ENCODE measurements at places on chromosomes 5 and 9. TPM values are rescaled to one million over a fixed set of nuclear protein-coding genes. Genes with fewer than 3 reads are reported as not detected.

GRCh38 chr9:20623021-20623747, 885 bp upstream of the MLLT3 start:
- DNase-seq, result peak; percentile 53
- H3K27ac ChIP-seq, result peak overlapping the region; percentile 45
- peaks cover 33% of the 10 kb centered on the region for H3K4me1 ChIP-seq
- H3K36me3 ChIP-seq, result no peaks in the 10 kb centered on the region
- H3K27me3 ChIP-seq, result no peaks in the 10 kb centered on the region

- peaks cover 46% of the 10 kb centered on the region for H3K27me3 ChIP-seq
- H3K4me1 ChIP-seq, result no peaks in the 10 kb centered on the region
- no peak overlapping the region for H3K4me3 ChIP-seq
- DNase-seq, result no peak
- no peaks in the 10 kb centered on the region for H3K36me3 ChIP-seq
- H3K27ac ChIP-seq, result no peak overlapping the region
Observed at GRCh38 chr5:2738156-2738699, 13.2 kb downstream of the IRX2 start.

SMU1 gene
- total RNA-seq, result 24.4 TPM

DNA sequence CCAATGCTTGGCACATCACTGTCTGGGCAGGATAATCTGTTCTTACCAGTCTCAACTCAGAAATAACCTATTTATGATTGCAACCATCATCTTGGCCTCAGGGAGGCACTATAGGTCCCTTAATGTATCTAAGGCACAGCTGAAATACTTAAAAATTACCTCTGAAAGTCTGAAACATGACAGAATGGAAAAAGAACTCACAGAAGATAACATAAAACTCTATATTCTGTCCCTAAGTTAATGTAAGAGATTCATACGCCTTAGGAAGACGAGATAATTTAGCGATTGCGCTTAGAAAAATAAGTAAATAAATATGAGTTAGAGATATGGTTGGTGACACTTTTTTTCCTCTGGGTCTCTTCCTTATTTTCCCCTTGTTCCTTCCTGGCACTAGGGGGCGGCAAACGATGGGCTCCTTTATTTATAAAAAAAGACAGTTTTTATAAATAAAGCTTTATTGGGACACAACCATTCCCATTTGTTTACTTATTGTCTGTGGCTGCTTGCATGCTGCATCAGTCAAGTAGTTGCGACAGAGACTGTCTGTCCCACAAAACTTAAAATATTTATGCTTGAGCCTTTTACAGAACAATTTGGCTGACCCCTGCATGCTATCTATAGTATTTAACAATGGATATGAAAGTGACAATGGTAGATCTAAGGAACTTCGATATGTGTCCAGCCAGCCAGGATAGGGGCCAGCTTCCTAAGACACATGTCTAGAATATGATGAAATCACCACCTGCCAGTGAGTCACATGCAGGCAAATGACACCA, 79.6 kb downstream of the PDE4D start:
- DNase-seq, result no peak
- no peak overlapping the region for H3K27ac ChIP-seq
- H3K4me1 ChIP-seq, result peaks cover 3% of the 10 kb centered on the region
- no peak overlapping the region for H3K4me3 ChIP-seq
- peaks cover 3% of the 10 kb centered on the region for H3K27me3 ChIP-seq

GRCh38 chr9:84996029-84996428, 326.5 kb downstream of the NTRK2 start:
- H3K27me3 ChIP-seq, result no peaks in the 10 kb centered on the region
- H3K36me3 ChIP-seq, result no peaks in the 10 kb centered on the region
- no peak overlapping the region for H3K27ac ChIP-seq
- no peak overlapping the region for H3K4me3 ChIP-seq

DNA sequence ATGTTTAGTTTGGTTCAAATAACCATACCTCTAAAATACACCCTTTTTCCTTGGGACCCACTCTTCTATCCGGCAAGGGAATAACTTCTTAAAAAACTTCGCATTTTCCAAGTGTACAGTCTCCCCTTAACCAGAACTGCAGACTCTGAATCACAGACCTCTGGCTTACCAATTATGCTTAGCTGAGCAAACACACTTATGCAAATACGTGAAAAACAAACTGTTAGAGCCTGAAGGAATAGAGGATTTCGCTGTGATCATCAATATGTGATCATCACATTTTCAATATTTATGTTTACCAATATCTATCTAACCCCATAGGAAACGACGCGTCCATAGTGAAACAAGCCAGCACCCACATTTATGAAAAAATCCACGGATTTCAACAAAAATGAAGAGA, 1.3 kb downstream of the LPAR1 start:
- no peak for DNase-seq
- no peak overlapping the region for H3K4me3 ChIP-seq
- H3K4me1 ChIP-seq, result peaks cover 3% of the 10 kb centered on the region
- no peaks in the 10 kb centered on the region for H3K36me3 ChIP-seq
- peaks cover 14% of the 10 kb centered on the region for H3K27me3 ChIP-seq

DNA sequence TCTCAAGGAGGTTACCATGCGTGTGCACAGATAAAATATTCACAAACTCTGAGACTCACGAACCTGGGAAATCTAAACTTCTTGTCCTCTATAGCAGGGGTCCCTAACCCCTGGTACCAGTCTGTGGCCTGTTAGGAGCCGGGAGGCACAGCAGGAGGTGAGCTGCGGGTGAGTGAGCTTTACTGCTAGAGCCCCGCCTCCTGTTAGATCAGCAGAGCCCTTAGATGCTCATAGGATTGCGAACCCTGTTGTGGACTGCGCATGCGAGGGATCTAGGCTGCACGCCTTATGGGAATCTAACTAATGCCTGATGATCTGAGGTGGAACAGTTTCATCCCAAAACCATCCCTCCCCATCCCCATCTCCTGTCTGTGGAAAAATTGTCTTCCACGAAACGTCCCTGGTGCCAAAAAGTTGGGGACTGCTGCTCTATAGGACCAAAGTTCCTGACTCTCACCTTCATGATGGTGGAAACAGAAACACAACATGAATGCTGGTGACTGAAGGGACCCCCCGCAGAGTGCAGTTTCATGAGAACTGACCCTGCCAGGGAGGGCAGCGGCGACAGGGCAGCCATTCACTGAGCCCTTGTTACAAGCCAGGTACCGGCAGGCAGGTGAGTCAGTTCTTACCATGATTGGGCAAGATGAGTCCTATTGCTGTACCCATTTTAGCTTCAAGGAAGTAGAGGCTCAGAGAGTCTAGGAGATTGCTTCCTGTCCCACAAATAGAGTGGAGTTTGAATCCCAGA, 181.9 kb downstream of the RGS3 start:
- no peaks in the 10 kb centered on the region for H3K4me1 ChIP-seq
- no peaks in the 10 kb centered on the region for H3K36me3 ChIP-seq
- H3K27me3 ChIP-seq, result no peaks in the 10 kb centered on the region

DNA sequence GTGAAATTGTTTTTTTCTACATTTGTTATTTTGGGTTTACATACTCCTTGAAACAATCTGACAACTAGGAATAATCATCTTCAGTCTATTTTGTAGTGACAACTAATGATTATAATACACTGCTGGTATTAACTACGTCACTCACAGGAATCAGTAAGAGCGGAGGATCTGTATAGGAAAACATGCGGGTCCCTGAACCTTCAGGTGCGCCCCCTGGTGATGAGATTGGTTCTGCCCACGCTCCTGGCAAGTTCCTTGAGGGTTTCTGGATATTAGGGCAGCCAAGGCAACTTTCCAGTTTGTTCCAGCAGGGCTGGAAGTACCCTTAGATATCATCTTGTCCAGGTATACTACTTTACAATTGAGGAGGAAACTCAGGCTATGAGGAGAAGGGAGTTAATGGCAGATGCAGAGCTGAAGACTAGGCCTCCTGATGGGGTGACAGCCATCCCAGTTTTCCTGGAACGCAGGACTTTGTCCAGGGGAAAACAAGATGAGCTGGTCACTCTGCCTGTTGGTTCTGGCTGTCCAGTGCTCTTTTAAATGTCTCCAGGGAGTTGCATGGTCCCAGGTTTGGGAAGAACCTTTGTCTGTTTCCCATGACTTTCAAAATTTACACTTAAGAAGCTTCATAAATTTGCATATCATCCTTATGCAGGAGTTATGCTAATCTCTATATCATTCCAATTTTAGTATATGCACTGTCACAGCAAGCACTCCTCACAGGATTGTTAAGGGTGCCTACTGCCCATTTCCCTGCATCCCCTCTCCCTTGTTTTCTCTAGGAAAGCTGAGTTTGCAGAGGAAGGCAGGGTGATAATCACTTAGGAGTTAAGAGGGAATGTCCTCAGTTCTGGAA, 14.9 kb upstream of the WNT8A start:
- no peaks in the 10 kb centered on the region for H3K27me3 ChIP-seq
- no peak overlapping the region for H3K4me3 ChIP-seq
- no peaks in the 10 kb centered on the region for H3K36me3 ChIP-seq
- no peaks in the 10 kb centered on the region for H3K4me1 ChIP-seq
- peak; percentile 34 for DNase-seq

DNA sequence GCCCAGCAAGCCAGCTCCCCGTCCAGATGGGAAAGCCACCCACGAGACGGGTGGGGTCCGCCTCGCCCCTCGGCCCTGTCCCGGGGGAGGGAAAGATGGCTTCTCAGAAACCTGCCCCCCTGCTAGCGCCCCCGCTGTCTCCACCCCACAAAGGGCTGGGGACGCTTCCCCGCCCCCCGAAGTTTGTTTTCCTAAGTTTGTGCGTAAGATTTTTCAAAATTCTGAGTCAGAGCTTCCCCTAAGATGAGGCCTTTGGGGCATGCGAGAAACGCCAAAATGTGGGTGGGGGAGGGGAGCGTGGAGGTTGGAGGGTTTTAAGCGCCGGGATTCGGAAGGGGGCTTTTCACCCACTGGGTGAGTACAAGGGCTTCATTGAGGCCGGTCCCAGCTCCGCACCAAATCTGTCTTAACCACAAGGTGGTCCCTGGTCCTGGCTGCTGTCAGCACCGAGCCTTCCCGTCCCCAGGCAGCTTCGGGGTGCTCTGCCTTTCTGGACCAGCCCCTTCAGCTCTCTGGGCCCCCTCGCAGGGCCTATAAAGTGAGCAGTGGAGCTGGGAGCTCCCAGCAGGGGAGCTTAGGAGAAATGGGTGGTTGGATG, 32.3 kb downstream of the PRRX2 start:
- DNase-seq, result no peak
- H3K4me3 ChIP-seq, result no peak overlapping the region
- H3K27me3 ChIP-seq, result peaks cover 6% of the 10 kb centered on the region
- no peaks in the 10 kb centered on the region for H3K36me3 ChIP-seq
- H3K27ac ChIP-seq, result no peak overlapping the region

DNA sequence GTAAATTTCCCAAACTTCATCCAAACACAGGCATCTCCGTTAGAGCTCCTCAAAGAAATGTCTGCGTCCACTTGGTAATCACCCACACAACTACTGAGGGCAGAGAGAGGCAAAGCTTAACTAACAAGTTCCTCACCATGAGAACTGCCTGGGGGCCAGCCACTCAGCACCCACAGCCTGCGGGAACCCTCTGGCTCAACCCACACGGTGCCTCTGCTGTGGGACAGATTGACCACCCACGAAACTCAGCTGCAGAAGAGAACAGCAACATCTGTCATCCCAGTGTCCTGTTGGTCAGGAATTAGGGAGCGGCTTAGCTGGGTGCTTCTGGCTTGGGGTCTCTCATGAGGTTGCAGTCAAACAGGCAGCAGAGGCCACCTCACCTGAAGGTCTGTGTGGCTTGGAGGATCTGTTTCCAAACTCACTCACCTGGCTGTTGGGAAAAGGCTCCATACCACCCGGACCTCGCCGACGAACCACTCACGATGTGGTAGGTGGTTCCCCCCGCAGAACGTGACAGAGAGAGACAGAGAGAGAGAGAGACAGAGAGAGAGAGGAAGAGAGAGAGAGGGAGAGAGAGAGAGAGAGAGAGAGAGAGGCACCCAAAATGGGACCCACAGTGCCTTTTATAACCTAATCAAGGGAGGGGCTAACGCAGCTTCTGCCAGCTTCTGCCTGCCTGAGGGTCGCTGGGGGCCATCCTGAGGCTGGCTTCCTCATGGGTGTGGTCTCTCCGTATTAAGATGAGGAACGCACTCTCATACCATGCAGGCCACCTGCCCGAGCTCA, 103.5 kb downstream of the OLFM1 start:
- H3K4me1 ChIP-seq, result no peaks in the 10 kb centered on the region
- DNase-seq, result no peak
- H3K4me3 ChIP-seq, result no peak overlapping the region
- H3K27me3 ChIP-seq, result peaks cover 31% of the 10 kb centered on the region

DNA sequence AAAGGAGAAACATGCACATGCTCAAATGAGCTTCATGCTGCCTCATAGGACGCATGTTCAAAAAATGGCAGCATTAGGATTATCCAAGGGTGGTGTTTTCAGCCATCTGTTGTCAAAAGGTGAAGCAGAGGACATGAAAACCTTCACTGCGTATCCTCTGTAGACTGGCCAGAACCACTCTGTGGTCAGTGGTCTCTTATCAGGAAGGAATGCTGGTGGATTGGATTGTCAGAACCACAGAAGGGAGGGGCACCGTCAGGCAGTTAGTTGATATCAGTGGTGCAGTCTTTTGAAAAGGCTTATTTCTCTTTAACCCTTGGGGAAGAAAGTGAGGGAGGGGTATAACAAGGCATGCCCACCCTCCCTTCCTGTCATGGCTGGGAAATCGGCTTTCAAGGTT, 100.1 kb downstream of the FBXL7 start:
- no peaks in the 10 kb centered on the region for H3K36me3 ChIP-seq
- no peak overlapping the region for H3K27ac ChIP-seq
- no peaks in the 10 kb centered on the region for H3K27me3 ChIP-seq

DNA sequence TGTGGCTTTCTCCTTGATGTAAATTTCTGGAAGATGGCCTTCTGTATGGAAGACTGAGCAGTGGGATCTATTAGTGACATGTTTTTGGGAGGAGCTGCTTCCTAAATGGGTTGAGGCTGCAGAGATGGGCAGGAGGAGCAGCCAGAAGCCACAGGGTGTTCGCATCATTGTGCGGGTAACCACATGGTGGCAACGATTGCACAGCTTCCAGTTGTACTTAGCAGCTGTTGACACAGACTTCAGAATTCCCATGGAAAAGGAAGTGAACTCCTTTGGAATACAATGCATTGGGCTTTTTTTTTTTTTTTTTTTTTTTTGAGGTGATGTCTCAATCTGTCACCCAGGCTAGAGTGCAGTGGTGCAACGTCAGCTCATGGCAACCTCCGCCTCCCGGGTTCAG, 297.3 kb downstream of the NR3C1 start:
- no peaks in the 10 kb centered on the region for H3K27me3 ChIP-seq
- no peak overlapping the region for H3K4me3 ChIP-seq
- H3K36me3 ChIP-seq, result no peaks in the 10 kb centered on the region
- no peak for DNase-seq

PCDHGB1 gene
- total RNA-seq, result 0.19 TPM

GRCh38 chr9:34379334-34380033, 2.8 kb upstream of the MYORG start:
- no peaks in the 10 kb centered on the region for H3K27me3 ChIP-seq
- no peaks in the 10 kb centered on the region for H3K36me3 ChIP-seq
- H3K4me3 ChIP-seq, result peak overlapping the region; percentile 67
- peak; percentile 87 for DNase-seq
- H3K4me1 ChIP-seq, result peaks cover 10% of the 10 kb centered on the region
- no peak overlapping the region for H3K27ac ChIP-seq

GRCh38 chr5:82295144-82295543, 17.0 kb upstream of the RPS23 start:
- no peaks in the 10 kb centered on the region for H3K4me1 ChIP-seq
- H3K27ac ChIP-seq, result no peak overlapping the region
- H3K36me3 ChIP-seq, result no peaks in the 10 kb centered on the region
- no peak for DNase-seq
- H3K27me3 ChIP-seq, result no peaks in the 10 kb centered on the region
